ENCODE measurements at places on chromosomes 3 and 15.

GRCh38 chr3:142210608-142211007 lies 14.8 kb downstream of the GK5 start:
- no peak for DNase-seq

DNA sequence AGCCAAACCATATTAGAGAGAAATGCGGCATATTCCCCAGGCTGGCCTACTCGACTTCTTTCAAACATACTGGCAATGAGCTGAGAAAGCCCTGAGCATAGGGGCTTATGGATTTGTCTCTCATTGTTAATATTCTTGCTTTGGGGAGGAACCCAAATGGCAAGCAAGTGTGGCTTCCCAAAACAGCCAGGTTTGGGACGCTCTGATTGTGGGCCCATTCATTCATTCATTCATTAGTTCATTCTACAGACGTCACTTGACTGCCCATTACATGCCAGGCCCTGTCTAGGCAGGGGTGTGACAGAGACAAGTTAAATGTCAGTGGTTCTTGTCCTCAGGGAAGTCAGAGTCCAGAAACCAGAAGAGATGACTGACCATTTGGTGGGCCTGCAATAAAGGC lies 77.4 kb upstream of the THBS1 start:
- no peak for DNase-seq

DNA sequence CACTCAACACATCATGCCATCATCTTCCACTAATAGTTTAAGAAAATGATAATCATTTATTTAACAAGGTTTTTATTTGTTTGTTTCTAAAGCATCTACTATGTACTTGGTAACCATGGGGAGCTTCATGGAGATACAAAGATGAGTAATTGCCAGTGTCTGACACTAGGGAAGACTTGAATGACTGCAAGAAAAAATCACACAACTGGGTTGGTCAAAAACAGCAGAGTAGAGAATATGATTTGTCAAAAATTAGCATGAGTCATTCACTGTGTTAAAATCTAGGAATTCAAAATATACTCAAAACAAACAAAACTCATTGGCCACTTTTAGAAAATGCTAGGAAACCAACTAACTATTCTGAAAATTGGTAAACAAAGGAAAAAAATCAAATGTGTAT lies 6.3 kb downstream of the BNC1 start:
- no peak for DNase-seq

- DNase-seq: no peak
These were observed 21.9 kb downstream of the C3orf62 start for GRCh38 chr3:49255112-49255511.

GRCh38 chr15:87604857-87605446 lies 651.6 kb downstream of the NTRK3 start:
- no peak for DNase-seq

GRCh38 chr3:132396255-132396654 lies 21.0 kb upstream of the DNAJC13 start:
- no peak for DNase-seq

DNA sequence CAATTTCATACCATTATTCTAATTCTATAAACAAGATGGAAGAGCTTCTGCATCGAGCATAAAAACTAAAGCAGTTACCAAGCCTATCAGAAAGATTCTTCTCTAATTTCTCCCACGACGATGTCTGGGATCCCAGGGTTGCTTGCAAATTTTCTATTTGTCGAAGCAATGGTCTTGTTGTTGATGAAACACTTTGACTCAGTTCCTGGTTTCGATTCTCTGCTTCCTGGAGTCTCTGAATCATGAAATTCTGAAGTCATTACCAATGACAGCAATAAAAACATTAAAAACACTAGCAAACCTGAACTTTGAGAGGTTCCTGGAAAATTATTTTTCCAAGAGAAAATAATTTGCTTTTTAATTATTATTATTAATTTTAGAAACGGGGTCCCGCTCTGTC lies 18.7 kb downstream of the TMF1 start:
- no peak for DNase-seq

DNA sequence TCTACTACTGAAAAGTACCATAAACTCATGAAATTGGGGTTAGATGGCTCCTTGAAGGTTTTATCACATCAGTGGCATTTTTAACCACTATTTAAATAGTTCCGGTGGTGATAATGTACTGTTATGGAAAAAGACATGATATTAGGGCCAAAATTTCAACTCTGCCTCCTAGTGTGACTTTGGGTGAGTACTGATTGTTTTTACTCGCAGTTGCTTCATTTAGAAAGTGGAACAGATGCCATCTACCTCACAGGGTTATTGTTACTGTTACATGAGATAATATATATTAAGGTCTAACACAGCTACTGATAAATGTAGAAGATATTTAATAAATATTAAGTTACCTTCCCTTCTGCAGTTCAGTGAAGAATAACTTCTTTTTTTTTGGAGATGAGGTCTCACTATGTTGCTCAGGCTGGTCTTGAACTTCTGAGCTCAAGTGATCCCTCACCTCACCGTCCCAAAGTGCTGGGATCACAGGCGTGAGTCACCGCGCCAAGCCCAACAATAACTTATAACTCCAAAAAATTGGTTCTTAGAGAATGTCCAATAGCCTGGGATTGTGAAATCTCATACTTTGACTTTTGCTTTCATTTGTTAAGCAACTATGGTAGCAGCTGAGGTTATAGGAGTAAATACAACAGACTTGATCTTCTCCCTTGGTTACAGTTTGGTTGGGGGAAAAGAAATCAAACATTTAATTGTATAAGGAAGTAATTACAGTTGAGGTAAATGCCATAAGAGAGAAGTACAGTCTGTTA lies 48.3 kb downstream of the MEF2A start:
- no peak for DNase-seq

DNA sequence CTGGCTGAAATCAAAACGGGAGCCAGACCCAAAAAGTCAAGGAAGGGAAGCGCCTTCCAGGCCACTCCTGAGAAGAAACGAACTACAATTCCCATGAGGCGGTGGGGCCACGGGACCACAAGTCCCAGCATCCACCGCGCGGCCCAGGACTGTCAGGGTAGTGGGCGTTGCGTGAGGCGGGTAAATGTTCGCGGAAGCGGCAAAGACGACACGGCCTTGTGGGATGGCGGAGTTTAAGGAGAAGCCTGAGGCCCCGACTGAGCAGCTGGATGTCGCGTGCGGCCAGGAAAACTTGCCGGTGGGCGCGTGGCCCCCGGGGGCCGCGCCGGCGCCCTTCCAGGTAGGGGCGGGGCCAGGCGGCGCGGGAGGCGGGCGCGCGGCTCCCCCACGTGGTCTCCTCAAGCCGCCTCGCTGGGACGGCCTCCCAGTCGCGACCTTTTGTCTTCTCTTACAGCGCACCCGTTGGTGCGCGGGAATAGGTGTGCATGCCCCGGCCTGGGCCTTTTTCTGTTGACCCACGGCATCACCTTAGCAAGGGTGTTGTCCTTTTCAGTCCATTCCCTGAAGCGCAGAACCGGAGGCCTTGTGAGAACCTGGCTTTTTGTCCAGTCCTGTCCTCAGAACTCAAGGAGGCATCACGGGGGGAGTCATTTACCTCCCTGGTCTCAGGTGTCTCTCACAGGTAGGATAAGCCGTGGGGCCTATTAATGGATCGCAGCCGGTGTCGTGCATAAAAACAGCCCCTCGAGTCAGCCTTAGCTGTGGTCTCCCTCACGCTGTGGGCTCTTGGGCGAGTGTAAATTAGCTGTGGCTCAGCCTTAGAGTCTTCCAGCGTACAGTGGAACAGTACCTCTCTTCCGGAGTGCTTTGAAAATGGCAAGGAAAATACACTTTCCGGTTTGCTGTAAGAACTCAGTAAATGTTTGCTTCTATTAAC lies at the start of gene SETMAR:
SETMAR (plus strand) TSS at position 183 of the 937 bp plus-strand sequence; CDS start at position 185, 2 bp downstream.
- peak; percentile 38 for DNase-seq

DNA sequence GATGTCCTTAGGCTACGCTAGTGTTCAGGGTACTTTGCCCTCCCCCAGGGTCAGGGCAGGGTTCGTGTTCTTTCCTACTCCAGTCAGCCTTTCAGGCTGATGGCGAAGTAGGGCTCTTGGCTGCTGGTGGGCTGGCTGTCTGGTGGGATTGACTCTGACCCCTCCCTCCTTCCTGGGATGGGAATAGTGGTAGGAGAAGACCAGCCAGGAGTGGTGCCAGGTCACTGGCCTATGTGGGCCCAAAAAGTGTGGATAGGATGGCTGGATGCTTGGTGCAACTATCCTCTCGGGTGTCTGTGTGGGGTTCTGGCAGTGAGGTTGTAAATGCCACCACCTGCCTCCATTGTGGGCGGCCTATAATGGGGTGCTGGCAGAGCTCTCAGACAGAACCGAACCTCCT lies 20.4 kb upstream of the EXOG start:
- no peak for DNase-seq

- DNase-seq: no peak
These were observed 59.0 kb upstream of the PDZRN3 start for GRCh38 chr3:73683706-73684105.

- DNase-seq: peak; percentile 17
These were observed 16.1 kb downstream of the CD276 start for GRCh38 chr15:73700041-73700842.

- DNase-seq: no peak
These were observed 38.3 kb downstream of the LRRFIP2 start for GRCh38 chr3:37136067-37136466.

- DNase-seq: no peak
These were observed 220.2 kb downstream of the NTRK3 start for GRCh38 chr15:88036154-88036839.

DNA sequence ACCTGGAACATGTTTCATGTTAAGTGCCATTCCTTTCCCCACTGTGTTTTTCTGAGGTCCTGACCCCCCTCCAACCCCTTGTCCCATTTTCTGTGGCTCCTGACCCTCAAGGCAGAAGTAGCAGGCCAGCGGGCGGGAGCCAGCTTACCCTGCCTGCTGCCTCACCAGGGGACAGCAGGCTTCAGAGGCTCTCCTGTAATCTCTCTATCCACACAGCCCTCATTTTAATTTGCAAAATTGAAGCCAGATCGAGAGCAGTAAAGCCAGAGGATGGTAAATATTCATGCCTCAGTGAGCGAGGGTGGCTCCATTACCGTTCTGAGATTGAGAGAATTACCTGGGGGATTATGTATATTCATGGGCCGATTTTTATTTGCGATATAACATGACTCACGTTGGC lies 147.6 kb downstream of the DNAJB8 start:
- DNase-seq: no peak

DNA sequence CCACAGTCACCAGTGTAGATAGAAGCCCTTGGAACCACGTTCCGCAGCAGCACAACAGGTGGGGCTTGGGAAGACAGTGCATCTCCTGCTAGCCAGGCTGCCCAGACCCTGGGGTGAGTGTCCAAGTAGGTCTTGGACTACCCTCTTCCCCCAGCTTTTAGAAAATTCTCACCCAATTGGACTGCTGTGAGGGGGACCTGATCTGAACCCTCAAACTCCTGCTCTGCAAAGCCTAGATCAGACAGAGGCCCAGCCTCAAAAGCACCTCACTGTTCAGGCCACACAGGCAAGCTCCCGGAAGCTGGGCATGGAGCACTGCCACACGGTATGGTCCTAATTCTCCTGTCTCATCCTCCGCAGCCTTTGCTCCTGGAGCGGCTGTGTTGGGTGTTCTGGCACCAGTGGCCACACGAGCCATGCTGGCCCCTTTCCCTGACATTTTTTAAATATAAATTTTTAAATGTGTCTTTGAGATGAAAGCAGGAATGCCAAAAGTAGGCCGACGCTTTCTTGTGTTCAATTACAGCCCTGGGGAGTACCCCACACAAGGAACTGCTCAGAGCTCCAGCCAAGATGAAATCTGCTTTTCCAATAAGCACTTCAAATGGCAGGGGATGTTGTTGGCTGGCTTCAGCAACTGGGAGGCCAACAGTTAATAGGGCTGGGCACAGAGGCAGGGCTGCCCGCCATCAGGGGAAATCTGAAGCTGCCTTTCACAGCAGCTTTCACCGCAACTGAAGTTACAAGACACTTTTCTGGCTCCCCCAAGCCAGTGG lies 40.9 kb downstream of the CPN2 start:
- DNase-seq: no peak

GRCh38 chr3:177041730-177042551 lies 155.3 kb downstream of the TBL1XR1 start:
- DNase-seq: no peak

DNA sequence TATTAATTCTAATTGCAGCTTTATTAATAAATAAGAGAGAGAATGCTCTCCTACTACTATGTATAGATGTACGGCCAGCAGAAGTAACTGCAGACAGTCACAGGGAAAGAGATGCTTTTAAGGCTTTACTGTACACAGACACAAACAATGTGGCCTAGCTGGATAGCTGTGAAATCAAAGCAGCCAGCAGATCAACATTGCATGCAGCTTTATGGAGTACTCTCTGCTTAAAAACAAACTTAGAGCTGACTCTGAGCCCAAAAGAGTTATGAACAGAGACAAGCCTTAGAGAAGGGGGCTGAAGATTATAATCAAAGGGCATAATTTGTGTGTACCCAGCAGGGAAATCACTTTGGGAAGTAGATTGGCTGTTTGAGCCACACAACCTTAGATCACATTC lies 47.2 kb downstream of the CADM2 start:
- DNase-seq: no peak

DNA sequence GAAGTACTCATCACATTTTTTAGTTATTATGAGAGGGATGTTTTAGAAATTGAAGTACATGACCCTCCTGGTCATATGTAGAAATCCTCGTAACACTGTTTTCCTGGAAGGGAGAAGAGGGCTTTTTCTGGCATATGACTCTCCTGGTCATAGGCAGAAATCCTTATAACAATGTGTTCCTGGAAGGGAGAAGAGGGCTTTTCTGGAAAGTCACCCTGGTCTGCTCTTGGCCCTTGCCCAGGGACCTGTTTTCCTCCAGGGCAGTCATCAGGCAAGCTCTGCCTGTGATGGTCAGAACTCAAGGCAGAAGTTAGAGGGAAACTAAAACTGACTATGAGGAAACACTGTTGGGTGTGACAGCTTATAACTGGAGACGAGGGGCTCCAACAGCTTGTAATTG lies 27.7 kb downstream of the LAMP3 start:
- no peak for DNase-seq

DNA sequence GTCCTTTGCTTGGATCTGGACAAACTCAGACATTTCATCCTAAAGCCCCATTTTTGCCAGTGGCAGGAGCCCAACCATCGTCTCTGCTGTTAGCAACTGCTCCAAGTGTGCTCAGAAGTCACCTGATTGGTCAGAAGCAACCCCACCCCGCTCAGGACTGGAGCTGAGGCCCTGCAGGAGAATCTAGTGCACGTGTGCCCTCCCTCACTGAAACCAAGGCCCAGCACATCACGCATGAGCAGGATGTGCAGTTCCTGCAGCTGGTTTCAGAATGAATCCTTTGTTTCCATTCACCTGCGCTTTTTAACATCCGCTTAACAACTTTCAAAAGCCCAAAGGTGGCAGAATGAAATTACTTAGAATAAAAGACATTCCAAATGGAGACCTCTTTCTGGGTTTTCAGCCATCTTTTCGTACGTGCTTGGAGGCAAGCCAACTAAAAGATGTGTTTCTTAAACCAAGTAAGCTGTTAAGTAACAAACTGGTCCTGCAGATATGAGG lies 81.2 kb downstream of the SRGAP3 start:
- DNase-seq: no peak

DNA sequence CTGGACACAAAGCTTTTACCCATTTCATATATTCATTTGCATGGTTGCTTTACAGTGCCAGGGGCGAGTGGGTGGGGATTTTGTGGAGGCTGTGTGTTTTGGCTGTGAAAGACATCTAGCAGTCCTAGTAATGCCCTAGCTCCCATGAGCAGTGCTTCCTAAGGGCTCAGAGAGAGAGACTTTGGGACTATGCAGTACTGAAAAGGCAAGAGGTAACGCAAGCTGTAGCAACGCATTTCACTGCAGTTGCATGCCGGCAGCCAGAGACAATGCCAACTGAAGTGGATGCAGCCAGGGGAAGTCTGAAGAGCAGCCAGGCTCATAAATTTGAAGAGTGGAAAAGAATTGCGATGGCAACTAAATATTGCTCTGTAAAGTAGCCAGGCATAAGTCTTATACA lies 27.4 kb upstream of the ATP10A start:
- DNase-seq: no peak

Data from NCI-H524 treated with DMSO at 0.1 percent for 48 hours (cell line).